ENCODE measurements at places on chromosomes 12 and 14.

DNA sequence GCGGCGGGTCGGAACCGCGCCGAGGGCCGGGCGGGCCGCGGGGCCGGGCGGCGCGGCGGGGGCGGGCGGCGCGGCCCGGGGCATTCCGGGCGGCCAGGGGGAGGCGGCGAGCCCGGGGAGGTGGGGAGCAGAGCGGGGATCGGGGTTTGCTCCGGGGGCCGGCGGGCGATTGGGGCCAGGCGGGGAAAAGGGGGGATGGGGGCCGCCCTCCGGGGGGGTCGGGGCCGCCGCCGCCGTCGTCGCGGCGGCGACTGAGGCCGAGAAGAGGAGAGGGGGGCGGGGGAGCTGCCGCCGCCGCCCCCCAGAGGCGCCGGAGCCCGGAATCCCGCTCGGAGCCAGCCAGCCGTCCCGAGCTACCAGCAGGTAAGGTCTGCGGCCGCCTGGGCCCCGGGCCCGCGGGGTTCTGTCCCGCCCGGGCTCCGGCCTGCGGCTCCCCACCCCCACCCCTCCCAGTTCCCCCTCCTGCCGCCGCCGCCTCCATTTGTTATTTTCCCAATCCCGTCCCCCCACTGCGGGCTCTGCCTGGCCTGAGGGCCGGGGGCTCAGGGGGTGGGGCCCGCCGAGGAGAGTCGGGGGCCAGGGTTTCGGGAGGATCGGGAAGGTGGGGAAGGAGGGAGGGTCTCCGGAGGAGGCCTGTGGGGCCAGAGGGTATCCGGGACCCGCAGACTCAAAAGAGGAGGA is 403 bp downstream of the ATN1 start:
- no peak for DNase-seq

- no peak for DNase-seq
These were observed 812.1 kb upstream of the NOVA1 start for GRCh38 chr14:27409944-27410343.

- no peak for DNase-seq
These were observed 9.0 kb upstream of the CD163 start for GRCh38 chr12:7512553-7512952.

GRCh38 chr12:116463366-116463765 is 95.8 kb upstream of the MAP1LC3B2 start:
- no peak for DNase-seq

DNA sequence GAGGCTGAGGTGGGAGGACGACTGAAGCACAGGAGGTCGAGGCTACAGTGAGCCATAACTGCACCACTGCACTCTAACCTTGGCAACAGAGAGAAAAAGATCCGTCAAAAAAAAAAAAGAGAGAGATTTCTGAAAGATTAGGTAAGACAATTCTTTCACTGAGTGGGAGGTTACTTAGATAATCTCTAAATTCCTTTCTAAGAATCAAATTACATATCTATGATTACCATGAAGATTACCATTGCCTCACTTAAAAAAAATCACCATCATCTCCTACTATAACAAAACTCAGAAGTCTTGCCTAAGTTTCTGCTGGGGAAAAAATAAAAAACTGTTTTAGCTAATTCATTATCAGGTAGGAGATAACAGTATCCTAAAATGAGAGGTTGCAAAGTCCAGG is 366.7 kb downstream of the DUSP6 start:
- no peak for DNase-seq
